ENCODE measurements at places on chromosomes 12 and 14. TPM values are rescaled to one million over a fixed set of nuclear protein-coding genes. Genes with fewer than 3 reads are reported as not detected.

DNA sequence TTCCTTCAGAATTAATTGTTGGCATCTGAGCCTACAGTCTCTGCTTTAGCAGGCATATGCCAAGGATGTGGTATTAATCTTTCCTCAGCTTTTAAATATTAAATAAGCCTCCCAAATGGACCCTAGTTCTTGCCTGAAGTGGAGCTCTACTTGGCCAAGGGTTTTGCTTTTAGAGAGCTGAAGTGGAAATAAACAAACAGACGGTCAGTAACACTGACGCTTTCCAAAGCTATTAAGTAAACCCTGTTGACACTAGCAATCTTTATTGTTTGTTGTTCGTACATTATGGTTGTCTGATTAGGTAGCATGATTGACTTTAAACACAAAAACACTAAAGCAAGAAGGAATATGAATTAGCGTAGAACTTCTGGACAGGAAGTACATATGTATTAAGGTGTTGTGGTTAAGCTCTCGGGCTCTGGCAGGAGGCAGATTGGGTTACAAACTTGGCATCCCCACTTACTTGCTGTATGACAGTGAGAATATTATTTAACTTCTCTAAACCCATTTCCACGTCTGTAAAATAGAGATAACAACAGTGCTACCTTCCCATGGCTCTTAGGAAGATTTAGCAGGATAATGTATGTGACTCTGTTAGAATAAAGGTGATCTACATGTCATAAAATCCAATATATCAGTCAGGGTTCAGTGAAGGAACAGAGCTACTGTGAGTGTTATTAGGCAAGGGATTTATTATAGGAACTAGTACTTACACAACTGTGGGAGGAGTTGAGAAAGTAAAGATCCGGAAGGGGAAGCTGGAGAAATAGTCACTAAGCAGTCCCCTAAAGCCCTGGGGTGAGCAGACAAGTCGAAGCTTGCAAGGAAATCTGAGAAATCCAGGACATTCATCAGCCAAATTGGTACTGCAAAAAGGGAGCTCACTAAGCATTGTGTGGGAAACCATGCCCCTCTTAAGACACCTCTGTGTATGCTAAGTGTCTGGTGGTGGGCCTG is 92.2 kb upstream of the ATF7IP start:
- no peak overlapping the region for H3K27ac ChIP-seq
- no peak overlapping the region for H3K4me3 ChIP-seq
- no peaks in the 10 kb centered on the region for H3K4me1 ChIP-seq
- H3K36me3 ChIP-seq: no peaks in the 10 kb centered on the region
- DNase-seq: no peak

Gene SERPINA1
- 6.9 TPM for total RNA-seq

DNA sequence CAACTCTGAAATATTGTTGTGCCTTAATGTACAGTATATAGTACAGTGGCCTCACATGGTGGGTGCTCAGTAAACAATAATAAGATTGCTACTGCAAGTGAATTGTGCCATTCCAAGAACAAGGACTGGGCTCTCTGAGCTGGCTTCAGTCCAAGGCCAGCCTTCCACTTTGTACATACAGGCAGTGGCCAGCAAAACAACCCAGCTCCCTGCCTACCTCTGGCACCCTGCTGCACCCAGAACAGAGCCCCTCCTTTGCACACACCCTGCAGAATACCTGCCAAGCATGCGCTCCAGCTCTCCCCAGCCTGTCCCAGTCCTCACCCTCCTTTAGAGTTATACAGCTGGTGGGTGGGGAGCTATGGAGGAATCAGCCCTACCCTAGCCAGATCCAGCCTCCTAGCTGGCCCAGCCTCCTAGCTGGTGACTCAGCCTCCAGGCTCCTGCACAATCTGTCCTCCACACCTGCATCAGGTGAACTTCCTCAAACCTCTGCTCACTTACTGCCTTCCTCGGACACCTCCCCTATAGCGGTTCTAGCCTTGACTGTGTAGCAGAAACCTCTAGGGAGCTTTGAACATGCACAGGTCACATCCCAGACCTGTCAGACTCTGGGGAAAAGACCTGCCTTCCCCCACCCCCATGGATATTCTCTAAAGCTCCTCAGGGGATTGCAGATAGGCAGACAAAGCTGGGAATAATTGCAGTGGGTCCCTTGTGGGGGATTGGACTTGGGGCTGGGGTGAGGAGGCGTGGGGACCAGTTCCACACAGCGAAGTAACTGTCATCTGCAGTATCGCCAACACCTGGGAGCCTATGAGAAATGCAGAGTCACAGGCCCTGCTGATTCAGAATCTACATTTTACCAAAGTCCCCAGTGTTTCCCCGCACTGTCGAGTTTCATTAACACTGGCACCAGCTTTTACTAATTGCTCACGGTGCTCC is 17.9 kb downstream of the ZDHHC22 start:
- no peaks in the 10 kb centered on the region for H3K36me3 ChIP-seq
- peaks cover 4% of the 10 kb centered on the region for H3K4me1 ChIP-seq
- no peak for DNase-seq
- no peak overlapping the region for H3K27ac ChIP-seq
- no peak overlapping the region for H3K4me3 ChIP-seq
- H3K27me3 ChIP-seq: peaks cover 5% of the 10 kb centered on the region

DNA sequence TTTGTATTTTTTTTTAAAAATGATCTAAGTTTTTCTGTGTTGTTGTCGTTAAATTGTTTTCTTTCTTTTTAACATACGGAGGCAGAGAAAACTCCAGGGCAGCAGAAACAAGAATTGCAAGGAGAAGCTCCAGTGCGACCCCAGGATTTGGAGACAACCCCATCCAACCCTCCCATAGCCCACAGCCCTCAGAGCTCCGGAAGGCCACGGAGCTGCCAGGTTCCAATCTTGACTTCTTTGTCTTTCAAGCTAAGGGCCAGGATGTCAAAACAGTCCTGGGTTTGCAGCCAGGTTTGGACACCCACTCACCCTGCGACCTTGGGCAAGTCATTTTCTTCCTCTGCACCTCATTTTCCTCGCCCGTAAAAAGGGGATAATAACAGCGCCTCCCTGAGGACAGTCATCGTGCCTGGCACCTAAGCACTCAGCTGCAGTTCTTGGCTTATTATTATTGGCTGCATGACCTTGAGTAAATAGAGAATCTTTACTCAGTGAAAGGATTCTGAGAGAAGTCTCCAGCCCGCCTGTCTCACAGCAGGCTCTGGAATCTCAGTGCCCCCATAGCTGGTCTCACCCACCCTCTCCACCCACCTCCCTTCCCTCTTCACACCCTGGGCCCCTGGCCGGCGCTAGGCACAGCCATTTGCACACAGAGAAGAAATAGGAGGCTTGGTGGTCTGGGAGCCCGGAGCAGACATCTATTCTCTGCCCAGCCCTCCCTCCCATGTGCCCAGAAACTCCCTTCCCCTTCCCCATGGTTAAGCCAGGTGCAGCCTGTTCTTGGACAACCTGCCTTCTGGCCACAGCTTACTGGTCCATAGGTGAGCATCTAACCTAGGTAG is 79.4 kb upstream of the BCL11B start:
- H3K27me3 ChIP-seq: no peaks in the 10 kb centered on the region
- no peaks in the 10 kb centered on the region for H3K4me1 ChIP-seq
- no peak overlapping the region for H3K27ac ChIP-seq
- no peak for DNase-seq
- no peaks in the 10 kb centered on the region for H3K36me3 ChIP-seq
- no peak overlapping the region for H3K4me3 ChIP-seq

Gene REM2
- total RNA-seq: 0.05 TPM

DNA sequence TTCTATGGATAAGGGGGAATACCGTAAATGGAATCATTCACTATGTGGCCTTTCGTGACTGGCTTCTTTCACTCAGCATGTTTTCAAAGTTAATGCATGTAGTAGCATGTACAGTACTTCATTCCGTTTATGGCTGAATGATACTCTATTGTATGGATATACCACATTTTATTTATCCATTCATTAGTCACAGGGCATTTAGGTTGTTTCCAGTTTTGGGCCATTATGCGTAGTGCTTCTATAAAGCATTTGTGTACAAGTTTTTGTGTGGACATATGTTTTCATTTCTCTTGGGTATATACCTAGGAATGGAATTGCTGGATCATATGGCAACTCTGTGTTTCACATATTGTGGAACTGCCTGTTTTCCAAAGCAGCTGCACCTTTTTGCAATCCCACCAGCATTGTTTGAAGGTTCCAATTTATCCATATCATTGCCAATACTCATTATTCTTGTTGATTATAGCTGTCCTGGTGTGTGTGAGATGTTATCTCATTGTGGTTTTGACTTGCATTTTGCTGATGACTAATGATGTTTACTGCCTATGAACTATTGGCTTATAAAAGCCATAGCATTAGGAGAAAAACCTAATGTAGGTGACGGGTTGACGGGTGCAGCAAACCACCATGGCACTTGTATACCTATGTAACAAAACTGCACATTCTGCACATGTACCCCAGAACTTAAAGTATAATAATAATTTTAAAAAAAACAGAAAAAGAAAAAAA is 45.5 kb downstream of the ATF7IP start:
- no peak overlapping the region for H3K27ac ChIP-seq
- no peaks in the 10 kb centered on the region for H3K4me1 ChIP-seq
- no peak overlapping the region for H3K4me3 ChIP-seq
- no peak for DNase-seq
- H3K36me3 ChIP-seq: no peaks in the 10 kb centered on the region

Gene TMX1
- 55.3 TPM for total RNA-seq

- no peak overlapping the region for H3K4me3 ChIP-seq
- no peak overlapping the region for H3K27ac ChIP-seq
- H3K4me1 ChIP-seq: no peaks in the 10 kb centered on the region
- DNase-seq: no peak
- no peaks in the 10 kb centered on the region for H3K36me3 ChIP-seq
- peaks cover 18% of the 10 kb centered on the region for H3K27me3 ChIP-seq
These were observed 29.2 kb upstream of the C14orf180 start for GRCh38 chr14:104550340-104550860.

Gene MAP3K9
- total RNA-seq: 0.22 TPM

Gene CEBPE
- total RNA-seq: not detected

All from SJSA1 (cell line).